ENCODE measurements at places on chromosomes 7 and 10. TPM values are rescaled to one million over a fixed set of nuclear protein-coding genes. Genes with fewer than 3 reads are reported as not detected.
A peak's percentile ranks its signal among the peaks of the same experiment; 100 is the strongest.

- DNase-seq = no peak
- no peak overlapping the region for H3K27ac ChIP-seq
- no peaks in the 10 kb centered on the region for H3K36me3 ChIP-seq
- no peaks in the 10 kb centered on the region for H3K27me3 ChIP-seq
- H3K4me1 ChIP-seq = no peaks in the 10 kb centered on the region
Observed at GRCh38 chr7:157627646-157628045, 290.8 kb downstream of the DNAJB6 start.

GRCh38 chr10:23419201-23419600 lies 19.7 kb upstream of the OTUD1 start:
- no peak overlapping the region for H3K27ac ChIP-seq
- H3K4me3 ChIP-seq = no peak overlapping the region
- no peaks in the 10 kb centered on the region for H3K36me3 ChIP-seq
- peaks cover 18% of the 10 kb centered on the region for H3K27me3 ChIP-seq
- no peaks in the 10 kb centered on the region for H3K4me1 ChIP-seq

DNA sequence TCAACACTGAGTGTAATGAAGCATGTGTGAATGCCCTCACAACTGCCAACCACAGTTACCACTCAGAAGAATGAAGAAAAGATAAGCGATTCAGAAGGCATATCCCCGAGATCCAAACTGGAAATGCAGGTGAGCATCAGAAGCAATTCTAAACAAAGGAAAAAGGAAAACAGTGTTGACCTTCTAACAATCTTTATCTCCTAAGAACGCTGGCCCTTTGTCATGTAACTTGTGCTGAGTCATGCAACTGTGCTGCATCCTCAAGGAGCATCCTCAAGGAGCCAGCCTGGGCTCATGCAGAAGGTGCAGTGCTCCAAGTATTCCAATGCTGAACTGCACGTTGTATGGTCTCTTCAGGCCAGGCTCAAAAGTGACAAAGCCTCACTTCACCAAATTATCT lies 30.6 kb downstream of the SEC61G start:
- H3K27ac ChIP-seq = no peak overlapping the region
- no peak for DNase-seq
- no peak overlapping the region for H3K4me3 ChIP-seq
- no peaks in the 10 kb centered on the region for H3K36me3 ChIP-seq
- H3K4me1 ChIP-seq = no peaks in the 10 kb centered on the region

GRCh38 chr7:3559278-3559677 lies 258.2 kb downstream of the SDK1 start:
- H3K4me3 ChIP-seq = no peak overlapping the region
- no peak for DNase-seq
- peaks cover 6% of the 10 kb centered on the region for H3K4me1 ChIP-seq
- H3K36me3 ChIP-seq = peaks cover 7% of the 10 kb centered on the region

- DNase-seq = no peak
- no peak overlapping the region for H3K4me3 ChIP-seq
- no peaks in the 10 kb centered on the region for H3K4me1 ChIP-seq
- H3K27me3 ChIP-seq = no peaks in the 10 kb centered on the region
- peaks cover 3% of the 10 kb centered on the region for H3K36me3 ChIP-seq
- H3K27ac ChIP-seq = no peak overlapping the region
Observed at GRCh38 chr10:129525401-129525801, 58.4 kb downstream of the MGMT start.

DNA sequence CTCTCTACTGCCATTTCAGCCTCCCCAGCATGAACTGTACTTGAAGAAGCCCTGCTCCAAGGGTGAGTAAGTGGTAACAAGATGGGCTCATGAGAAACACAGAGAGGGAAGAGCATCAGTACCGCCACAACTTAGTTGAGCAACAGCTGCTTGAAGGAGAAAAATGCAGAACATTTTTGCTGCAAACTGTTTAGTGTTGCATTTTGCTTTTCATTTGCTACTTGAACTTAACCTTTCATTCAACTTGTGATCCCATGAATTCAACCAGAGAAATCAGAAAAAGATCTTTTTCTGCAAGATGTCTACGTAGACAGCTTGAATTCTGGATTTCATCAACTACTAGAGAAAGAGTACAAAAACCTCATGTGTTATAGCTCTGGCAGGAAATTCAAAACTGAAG lies 40.7 kb downstream of the ANK3 start:
- H3K4me3 ChIP-seq = no peak overlapping the region
- DNase-seq = no peak
- no peak overlapping the region for H3K27ac ChIP-seq

DNA sequence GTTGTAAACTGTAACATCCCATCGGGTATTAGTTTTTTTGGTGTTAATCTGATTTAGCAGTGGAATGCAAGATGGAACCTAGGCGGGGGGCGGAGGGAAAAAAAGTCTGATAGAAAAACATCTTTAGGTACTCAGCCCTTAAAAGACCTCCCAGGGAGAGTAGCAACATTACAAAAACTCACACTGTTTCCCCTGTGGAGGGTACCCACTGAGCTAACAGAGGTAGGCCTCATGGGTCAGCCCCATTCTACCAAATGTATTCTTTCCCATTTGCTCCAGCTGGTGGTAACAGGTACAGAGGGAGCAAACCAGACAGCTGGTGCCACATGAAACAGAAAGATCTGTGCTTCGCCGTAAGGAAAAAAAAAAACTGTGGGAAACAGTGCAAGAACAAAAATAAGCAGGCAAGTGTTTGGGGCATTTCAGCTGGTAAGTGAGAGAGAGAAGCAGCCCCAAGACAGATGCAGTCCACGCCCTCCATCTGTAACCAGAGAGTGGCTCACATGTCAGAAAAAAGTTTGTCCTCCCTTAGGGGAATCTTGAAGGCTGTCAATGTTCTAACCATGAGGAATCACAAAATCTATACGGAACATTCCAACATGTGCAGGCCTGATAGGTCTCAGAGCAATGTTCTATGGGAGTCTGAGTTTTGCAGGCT lies 65.3 kb downstream of the HOXA1 start:
- no peak overlapping the region for H3K27ac ChIP-seq
- peaks cover 3% of the 10 kb centered on the region for H3K27me3 ChIP-seq
- H3K4me3 ChIP-seq = no peak overlapping the region
- no peak for DNase-seq

DNA sequence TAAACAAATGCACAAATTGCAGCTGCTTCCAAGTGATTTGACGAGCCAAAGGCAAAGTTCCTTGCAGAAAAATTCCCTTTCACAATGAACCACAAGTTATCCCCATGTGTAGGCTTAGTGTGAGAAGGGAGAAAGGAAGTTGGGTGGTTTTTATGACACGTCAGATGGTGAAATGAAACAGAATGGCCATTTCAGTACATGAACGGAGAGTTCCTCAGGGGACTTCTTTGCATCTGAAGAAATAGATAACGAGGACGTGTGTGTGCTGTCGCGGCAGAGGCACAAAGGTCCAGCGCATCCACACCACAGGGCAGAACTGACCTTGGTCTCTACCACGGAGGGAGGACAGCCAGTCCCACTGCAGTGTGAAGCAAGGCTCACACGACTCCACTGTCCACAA lies 135.9 kb downstream of the PAXIP1 start:
- DNase-seq = no peak
- no peaks in the 10 kb centered on the region for H3K4me1 ChIP-seq
- no peak overlapping the region for H3K27ac ChIP-seq
- no peaks in the 10 kb centered on the region for H3K27me3 ChIP-seq
- no peak overlapping the region for H3K4me3 ChIP-seq
- H3K36me3 ChIP-seq = no peaks in the 10 kb centered on the region

DNA sequence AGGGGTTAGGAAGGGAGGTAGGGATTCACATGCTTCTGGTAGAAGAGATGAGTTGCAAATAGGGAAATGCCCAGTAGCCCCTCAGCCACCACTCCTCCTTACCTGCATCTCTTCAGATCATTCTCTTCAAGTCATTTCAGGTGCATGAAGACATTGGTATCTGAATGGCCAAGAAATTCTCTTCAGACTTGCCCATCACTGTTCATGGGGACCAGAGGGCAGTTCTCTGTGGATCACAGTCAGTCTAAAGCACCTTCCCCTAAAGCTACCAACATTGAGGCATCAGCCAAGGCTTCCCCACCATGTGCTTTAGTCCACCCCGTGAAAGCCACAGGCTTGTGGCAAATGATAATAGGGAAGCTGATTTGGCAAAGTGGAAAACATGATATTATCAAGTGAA lies 319.4 kb upstream of the ZNF32 start:
- no peak overlapping the region for H3K27ac ChIP-seq
- H3K4me3 ChIP-seq = no peak overlapping the region

- H3K4me3 ChIP-seq = no peak overlapping the region
- peak overlapping the region; percentile 7 for H3K27ac ChIP-seq
- DNase-seq = no peak
- H3K4me1 ChIP-seq = peaks cover 13% of the 10 kb centered on the region
- H3K27me3 ChIP-seq = no peaks in the 10 kb centered on the region
- peaks cover 14% of the 10 kb centered on the region for H3K36me3 ChIP-seq
Observed at GRCh38 chr7:77765906-77766800, 32.1 kb downstream of the TMEM60 start.

- no peak overlapping the region for H3K4me3 ChIP-seq
- no peak for DNase-seq
- no peaks in the 10 kb centered on the region for H3K4me1 ChIP-seq
- H3K27me3 ChIP-seq = no peaks in the 10 kb centered on the region
- H3K36me3 ChIP-seq = no peaks in the 10 kb centered on the region
- H3K27ac ChIP-seq = no peak overlapping the region
Observed at GRCh38 chr7:37546677-37547076, 98.0 kb upstream of the ELMO1 start.

- no peak overlapping the region for H3K4me3 ChIP-seq
- no peaks in the 10 kb centered on the region for H3K36me3 ChIP-seq
- H3K27ac ChIP-seq = peak overlapping the region; percentile 76
- H3K27me3 ChIP-seq = no peaks in the 10 kb centered on the region
- no peak for DNase-seq
Observed at GRCh38 chr7:101942603-101943210, 125.3 kb downstream of the CUX1 start.

The KIAA1217 gene
- total RNA-seq = 2.8 TPM

The RBP4 gene
- 0.56 TPM for total RNA-seq

The LBX1 gene
- total RNA-seq = not detected

The LIPN gene
- total RNA-seq = not detected

The ANKRD61 gene
- not detected for total RNA-seq

The RASA4B gene
- total RNA-seq = 7.4 TPM

The C10orf62 gene
- total RNA-seq = not detected

The SLC26A3 gene
- not detected for total RNA-seq

The OPN1SW gene
- not detected for total RNA-seq

All from osteocyte (in vitro differentiated cells).